Stimulated activated CD4-positive, alpha-beta T cell treated with anti-CD3 and anti-CD28 coated beads, TNF-alpha, amount 100 ng/mL, for 1 hour (primary cell): ENCODE measurements at places on chromosomes 5 and 9.

DNA sequence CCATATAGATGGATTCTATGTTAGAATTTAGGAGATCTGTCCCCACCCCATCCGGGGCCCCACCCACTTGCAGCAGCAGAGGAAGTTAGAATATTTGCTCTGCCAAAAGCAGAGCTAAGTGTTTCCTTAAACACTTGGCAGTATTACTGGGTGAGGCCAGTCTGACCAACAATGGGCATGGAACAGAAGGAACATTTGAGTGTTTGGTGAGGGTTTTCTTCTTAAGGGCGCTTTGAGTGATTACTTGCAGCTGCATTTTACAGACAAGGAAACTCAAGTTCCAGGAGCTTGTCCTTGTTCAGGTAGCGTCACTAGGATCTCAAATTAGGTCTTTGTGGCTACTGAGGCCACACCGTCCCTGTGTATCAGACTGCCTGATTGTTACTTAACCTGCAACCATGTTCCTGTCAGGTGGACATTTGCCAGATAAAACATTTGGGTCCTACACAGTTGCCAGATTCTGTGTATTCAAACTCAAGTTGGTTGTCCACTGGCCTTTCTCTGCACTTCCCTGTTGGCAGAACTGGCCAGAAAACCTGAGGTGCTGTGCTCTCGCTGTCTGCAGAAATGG lies 59.3 kb downstream of the SLC46A2 start:
- no peak for DNase-seq

DNA sequence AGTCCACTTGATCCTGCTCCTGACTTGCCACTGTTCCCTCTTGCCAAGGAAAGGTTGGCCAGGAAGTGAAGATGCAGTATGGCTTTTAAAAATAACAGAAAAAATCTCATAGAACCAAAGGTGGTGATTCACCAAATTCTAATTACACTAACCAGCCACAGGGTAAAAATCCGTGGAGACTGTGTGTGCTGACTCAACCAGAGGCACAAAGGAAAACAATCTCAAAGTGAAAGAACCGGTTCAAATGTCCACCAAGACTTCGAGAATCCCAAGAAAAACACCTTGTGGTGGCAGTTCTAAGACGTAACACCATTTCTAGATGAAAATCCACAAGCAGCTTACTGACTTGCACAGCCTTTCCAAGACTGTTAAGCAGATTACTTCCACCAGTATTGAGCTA lies 279.1 kb downstream of the TLE1 start:
- DNase-seq = no peak

- DNase-seq = no peak
These were observed 176.9 kb downstream of the DENND1A start for GRCh38 chr9:123753016-123753415.

DNA sequence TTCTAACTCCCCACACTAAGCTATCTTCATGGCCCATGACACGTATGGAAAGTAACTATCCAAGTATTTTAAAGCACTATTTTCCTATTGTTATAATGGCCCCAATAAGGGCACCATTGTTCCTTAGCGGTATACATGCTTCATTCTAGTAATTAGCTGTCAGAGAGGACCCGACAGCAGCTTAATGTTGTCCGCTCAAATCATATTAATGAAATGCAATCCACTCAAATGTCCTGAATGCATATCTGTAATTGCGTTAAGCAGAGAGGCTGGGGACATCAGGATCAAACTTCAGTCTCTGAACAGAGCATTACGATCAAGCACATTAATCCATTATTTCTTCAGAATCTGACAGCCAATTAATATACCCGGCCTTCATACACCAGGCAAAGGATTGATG lies 139.7 kb downstream of the CRB2 start:
- DNase-seq = no peak

- peak; percentile 84 for DNase-seq
These were observed at the start of gene PIK3R1 for GRCh38 chr5:68215208-68215897. PIK3R1 (plus strand) TSS chr5:68215756; CDS start chr5:68226676, 10,920 bp downstream.

- DNase-seq = no peak
These were observed 96.4 kb downstream of the DIRAS2 start for GRCh38 chr9:90546200-90546599.

- no peak for DNase-seq
These were observed 13.7 kb downstream of the CAST start for GRCh38 chr5:96675882-96676281.

GRCh38 chr9:113155911-113156588 lies 5.2 kb downstream of the SLC31A2 start:
- DNase-seq = no peak

DNA sequence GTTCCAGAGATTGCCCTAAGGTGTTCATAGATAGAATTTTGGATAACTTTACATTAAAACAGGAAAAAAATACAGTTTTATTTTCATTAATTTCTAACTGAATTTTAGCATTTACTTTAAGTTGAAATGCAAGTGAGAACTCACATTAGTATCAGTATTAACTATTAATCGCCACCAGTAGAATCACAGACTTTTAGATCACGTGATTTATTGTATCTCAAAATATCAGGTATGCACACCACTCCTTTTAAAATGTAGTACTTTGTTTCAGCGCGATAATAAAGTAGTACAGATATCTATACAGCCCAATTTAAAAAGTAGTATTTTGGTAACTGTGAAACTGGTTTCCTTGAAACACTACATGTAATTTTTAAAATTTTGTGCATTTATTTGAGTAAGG lies 978.7 kb downstream of the DNAH5 start:
- no peak for DNase-seq

GRCh38 chr5:157113002-157113401 lies 4.2 kb upstream of the HAVCR2 start:
- no peak for DNase-seq

- DNase-seq = no peak
These were observed 240.0 kb downstream of the PRR16 start for GRCh38 chr5:120703918-120704587.
